Hematopoietic multipotent progenitor cell treated with erythropoietin and hydrocortisone succinate and interleukin-3 and kit ligand, for 15 days (in vitro differentiated cells): ENCODE measurements at places on chromosomes 12 and 14.

- no peak for DNase-seq
These were observed 47.0 kb downstream of the PPP1R12A start for GRCh38 chr12:79887890-79888289.

DNA sequence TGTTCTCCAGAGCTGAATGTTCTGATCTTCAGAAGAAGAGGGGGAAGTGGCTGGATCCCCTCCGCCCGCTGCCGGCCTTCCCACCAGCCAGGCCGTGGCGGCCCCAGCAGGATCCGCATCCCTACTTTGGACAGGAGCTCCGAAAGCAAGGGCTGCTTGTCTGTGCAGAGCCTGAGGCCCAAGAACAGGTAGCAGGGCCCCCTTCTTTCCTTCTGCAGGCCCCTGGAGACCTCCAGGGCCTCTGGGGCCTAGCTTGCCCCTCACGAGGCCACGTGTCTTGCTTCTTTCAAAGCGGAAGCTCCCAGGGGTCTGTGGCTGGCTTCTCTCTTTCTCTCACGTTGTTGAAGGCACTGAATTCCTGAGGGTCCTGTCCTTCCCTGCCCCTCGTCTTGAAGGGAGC, 13.2 kb downstream of the PGF start:
- DNase-seq, result no peak

DNA sequence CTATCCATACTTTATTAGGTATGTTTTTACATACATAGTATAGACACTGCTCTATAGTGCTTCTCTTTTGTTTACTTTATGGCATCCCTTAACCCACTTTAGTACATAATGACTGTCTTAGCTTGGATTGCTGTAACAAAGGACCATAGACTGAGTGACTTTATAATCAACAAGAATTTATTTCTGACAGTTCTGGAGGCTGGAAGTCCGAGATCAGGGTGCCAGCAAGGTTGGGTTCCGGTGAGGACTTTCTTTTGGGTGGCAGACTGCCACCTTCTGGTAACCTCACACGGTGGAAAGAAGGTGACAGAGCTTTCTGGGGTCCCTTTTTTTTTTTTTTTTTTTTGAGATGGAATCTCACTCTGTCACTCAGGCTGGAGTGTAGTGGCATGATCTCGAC, 48.6 kb upstream of the PPM1H start:
- no peak for DNase-seq

GRCh38 chr14:50013934-50014333, 102.4 kb downstream of the VCPKMT start:
- DNase-seq, result no peak

- peak; percentile 46 for DNase-seq
These were observed 64.1 kb downstream of the SYNE3 start for GRCh38 chr14:95452176-95452892.

DNA sequence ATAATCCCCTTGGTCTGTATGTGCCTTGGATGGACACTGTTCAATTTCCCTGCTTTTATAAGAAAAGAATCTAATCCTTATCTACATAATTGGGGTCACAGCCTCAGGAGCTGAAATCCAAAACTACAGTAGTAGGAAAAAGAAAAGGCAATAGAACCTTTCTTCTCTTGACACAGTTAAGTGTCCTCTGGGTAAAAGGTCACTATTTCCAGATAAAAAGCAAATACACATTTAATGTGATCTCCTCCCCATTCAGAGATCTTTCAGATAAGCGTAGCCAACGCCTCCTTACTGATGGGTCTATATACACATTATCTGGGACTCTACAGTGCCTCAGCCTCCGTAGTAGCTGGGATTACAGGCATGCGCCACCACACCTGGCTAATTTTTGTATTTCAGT, 73.4 kb downstream of the CLIP1 start:
- DNase-seq, result no peak

- no peak for DNase-seq
These were observed 2.7 kb downstream of the JAG2 start for GRCh38 chr14:105165761-105166485.

GRCh38 chr12:1643043-1643442, 14.0 kb downstream of the WNT5B start:
- DNase-seq, result no peak

- DNase-seq, result no peak
These were observed 35.8 kb downstream of the SUSD6 start for GRCh38 chr14:69647213-69647612.

DNA sequence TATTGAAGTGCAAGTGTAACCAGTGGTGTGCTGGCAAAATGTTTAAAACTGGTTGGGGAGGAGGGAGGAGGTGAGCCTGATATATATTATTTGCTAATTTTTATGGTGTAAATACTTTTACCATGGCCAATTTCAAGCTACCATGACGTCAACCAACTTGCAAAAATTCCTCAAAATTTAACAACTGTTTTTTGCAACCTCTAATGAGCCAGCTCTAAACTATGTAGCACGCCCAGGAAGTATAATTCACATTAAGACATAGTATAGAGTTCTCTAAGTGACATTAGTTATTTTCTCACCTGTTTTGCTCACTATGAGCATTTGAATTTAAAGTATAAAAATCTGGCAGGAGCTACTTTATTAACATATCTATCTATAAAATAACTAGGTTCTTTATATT, 41.4 kb downstream of the ATL1 start:
- DNase-seq, result no peak

- no peak for DNase-seq
These were observed 39.7 kb downstream of the AMN start for GRCh38 chr14:102962111-102962627.

DNA sequence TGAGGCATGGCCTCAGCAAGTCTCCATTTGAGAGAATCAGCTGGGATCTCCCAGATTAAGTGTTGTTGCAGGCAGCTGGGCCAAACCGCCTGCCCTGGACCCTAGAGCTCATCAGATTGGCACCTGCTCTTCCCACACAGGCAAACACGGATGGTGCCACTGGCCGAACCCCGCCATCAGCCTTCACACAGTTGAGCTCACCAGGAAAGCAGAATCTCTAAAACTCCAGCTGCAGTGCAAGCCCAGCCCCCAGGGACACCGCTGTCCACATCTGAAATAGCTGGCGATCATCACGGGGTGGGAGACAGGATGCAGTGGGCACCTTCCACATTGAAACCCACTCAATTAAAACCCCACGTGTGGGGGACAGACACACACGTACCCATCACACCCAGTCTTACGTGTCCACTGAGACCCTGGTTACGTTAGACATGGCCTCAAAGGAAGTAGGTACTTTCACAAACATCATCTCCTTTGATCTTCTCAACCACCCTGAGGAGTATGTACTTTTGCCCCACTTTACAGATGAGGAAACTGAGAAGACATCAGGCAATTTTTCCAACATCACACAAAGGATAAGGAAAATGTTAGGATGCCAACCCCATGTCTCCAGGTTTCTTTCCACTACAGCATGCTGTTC, 88.8 kb downstream of the SINHCAF start:
- no peak for DNase-seq

GRCh38 chr14:102878970-102879460, 43.4 kb upstream of the AMN start:
- no peak for DNase-seq

GRCh38 chr12:25155022-25155576, 39.9 kb downstream of the DNAI7 start:
- peak; percentile 40 for DNase-seq

- DNase-seq, result no peak
These were observed 229.5 kb upstream of the PLXNC1 start for GRCh38 chr12:93918900-93919299.

DNA sequence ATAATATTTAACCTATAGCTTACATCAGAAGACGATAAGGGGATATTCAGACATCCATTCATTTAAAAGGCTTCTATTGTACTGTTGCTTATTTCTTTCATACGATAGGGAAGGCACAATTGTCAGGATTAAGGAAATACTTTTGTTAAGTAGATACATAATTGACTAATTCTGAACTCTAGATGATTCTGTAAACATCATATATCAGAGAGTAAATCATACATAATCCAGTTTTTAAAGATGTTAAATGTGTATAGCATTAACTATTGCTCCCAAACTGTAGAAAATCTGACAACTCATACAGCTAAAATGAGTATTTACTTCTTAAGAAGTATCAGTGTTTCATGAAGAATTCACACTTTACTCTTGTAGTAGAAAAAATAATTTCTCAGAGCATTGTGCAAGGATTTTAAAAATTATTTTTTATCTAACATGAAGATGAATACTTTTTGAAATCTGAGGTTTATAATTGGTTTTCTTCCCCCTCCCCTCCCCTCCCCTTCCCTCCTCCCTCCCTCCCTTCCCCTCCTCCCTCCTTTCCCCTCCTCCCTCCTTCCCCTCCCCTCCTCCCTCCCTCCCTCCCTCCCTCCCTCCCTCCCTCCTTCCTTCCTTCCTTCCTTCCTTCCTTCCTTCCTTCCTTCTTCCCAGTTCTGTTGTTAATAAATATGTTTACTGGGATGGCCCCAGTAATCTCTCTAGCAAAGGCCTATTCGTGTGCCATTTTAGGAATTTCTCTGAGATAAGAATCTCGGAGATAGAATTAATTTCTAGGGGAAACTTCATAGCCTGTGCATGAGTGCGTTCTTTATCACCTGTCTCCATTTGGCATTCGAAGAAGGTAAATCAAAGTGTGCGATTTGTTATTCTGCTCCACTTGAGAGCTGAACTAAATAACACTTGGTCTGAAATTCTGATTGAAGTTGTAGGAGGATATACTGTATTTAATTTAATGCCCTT, 2.3 kb downstream of the NPAS3 start:
- no peak for DNase-seq

- no peak for DNase-seq
These were observed 400.9 kb upstream of the PDE3A start for GRCh38 chr12:19967431-19967830.

- DNase-seq, result no peak
These were observed 113.2 kb upstream of the EEA1 start for GRCh38 chr12:93042283-93042682.

GRCh38 chr14:92684801-92685560, 63.4 kb downstream of the LGMN start:
- no peak for DNase-seq

- DNase-seq, result no peak
These were observed 36.6 kb downstream of the PARP11 start for GRCh38 chr12:3836641-3837040.

DNA sequence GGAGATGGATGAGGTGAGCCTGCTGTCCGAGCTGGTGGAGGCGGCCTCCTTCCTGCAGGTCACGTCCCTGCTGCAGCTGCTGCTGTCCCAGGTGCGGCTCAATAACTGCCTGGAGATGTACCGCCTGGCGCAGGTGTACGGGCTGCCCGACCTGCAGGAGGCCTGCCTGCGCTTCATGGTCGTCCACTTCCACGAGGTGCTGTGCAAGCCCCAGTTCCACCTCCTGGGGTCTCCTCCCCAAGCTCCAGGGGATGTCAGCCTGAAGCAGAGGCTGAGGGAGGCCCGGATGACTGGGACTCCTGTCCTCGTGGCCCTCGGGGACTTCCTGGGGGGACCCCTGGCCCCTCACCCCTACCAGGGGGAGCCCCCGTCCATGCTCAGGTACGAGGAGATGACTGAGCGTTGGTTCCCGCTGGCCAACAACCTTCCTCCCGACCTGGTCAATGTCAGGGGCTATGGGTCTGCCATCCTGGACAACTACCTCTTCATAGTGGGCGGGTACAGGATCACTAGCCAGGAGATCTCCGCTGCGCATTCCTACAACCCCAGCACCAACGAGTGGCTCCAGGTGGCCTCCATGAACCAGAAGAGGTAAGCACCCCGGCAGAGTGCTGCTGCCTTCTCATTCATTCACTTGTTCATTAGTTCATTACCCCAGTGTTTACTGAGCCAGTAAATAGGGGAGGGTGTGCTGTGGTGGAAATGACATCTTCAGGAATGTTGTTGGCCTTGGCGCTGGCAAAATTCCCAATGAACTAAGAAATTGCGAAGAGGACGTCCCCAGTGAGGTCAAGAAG, 774 bp upstream of the MANSC4 start:
- DNase-seq, result no peak

DNA sequence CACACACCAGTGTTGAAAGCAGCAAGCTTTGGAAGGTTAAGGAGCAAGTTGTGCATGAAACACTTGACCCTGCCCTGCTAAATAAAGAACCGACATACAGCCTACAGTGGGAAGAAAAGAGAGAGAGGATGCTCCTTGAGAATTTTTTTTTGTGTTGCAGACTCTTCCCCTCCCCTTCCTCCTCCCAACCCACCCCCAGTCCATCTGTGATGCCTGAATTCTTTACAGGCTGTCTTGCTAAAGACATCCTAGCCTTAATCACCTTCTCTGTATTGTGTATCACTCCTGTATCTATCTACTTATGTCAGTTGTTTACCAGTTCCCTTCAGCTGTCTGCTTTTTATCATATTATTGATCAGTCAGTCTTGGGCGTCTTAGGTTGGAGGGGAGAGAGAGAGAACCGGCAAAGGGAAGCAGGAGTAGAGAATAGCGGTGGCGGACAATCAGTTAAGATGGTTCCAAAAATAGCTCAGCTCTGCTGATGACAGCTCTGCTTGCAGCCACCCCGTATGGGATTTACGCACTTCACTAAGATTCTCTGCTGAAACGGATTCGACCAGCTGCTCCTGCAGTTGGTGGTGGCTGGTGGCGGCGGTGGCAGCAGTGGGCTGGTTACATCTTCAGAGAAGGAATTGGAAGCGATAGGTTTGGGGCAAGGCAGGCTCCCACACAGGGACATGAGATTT, 664.7 kb downstream of the NRXN3 start:
- no peak for DNase-seq

- no peak for DNase-seq
These were observed 17.0 kb downstream of the SLC8A3 start for GRCh38 chr14:70171726-70172125.

DNA sequence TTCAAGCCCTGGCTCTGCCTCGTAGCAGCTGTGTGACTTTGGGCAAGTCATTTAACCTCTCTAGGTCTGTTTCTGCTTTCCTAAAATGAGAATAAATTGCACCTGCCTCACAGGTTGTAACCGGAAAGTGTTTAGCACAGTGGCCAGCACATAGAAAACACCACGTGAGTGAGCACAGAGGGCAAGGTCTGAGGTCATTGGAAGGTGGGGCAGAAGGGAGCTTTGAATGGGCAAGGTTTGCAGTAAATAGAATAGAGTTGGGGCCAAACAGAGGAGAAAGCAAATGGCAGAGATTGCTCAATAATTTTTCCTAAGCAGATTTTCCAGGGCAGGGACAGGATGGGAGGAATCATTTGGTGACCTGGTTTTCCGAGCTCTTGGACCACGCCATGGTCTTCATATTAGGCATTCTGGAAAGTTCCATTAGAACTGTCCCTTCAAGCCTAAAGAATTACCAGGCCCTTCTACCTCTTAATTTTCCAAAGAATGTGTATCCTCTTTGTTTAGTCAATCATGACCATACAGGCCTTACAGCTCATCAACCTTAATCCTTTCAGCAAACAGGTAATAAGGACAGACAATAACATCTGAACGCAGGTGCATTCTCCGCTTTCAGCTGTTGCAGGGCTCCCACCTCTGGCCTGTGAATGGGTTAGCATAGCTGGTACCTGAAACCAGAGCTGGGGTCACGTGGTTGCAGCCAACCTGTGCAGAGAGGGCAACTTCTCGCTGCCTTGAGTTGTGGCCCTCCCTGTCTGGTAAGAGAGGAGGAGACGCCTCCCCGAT, 53.8 kb downstream of the VWF start:
- no peak for DNase-seq

GRCh38 chr12:94147387-94147990, 888 bp upstream of the PLXNC1 start:
- DNase-seq, result no peak

GRCh38 chr14:50795142-50795541, 35.8 kb downstream of the NIN start:
- DNase-seq, result no peak
